Fibroblast of skin of right quadriceps (primary cell): ENCODE measurements at places on chromosomes 1 and 21.

GRCh38 chr1:109091839-109092193 is 1.3 kb downstream of the TMEM167B start:
- DNase-seq: peak; percentile 17

- peak; percentile 57 for DNase-seq
Observed at GRCh38 chr1:241641773-241642592, 1.8 kb upstream of the CHML start.

DNA sequence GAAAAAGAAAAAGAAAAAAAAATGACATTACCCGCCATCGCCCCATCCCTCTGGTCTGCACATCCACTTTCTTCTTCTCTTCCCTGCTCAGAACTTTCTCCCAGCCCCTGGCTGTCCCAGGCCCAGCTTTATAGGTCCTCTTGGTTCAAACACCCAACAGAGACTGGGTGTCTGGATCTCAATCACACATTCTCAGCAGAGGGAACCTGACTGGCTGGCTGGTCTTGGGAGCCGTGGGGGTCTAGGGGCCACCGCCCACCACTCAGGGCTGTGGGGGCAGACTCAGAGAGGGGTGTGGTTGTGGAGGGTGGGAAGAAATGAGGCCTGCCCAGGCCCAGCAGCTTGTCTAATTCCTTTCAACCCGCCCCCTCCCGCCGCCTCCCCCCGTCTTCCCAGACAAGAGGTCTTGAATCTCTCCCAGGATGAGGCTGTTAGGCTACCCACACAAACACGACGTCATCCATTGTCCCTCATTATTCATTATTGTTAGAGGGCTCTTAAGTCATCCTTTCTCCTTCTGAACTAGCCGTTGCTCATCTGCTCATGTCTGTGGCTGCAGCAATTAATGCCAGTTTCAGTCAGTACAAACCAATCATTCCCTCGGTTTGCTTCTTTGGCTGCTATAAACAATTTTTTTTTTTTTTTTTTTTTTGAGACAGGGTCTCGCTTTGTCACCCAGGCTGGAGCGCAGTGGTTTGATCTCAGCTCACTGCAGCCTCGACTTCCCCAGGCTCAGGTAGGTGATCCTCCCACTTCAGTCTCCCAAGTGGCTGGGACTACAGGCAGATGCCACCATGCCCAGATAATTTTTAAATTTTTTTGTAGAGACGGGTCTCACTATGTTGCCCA is 40.6 kb upstream of the CLIC4 start:
- DNase-seq: peak; percentile 70

DNA sequence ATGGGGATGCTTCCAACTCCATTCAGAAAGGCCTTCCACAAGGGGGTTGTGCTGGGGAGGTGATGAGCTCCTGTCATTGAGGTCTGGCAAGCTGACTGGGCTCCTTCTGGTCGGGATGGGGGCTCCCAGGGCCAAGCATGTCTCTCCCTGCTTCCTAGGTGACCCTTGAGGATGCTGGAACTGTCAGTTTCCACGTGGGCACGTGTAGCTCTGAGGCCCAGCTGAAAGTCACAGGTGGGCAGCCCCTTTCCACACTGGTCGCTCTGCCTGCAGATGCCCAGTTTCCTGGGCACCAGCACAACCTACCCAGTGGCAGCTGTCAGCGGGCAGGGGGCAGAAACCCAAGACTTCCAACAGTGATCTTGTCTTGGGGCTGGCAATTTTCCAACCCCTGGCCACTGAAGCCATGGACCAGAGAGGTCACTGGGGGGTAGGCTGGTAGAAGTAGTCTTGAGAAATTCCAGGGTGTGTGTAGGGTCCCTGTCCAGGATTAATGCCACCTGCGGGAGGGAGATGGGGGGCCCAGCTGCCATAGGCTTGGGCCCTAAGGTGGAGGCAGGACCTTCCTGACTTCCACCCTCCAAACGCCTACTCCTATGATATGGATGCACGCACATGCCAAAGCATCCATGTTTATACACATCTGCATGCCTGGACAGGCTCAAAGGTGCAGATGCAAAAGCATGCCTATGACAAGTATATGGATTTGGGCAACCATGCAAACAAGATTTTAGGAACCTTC is 97.1 kb downstream of the TRIM11 start:
- no peak for DNase-seq
